AG04450 (cell line): ENCODE measurements at places on chromosomes 4 and X.

DNA sequence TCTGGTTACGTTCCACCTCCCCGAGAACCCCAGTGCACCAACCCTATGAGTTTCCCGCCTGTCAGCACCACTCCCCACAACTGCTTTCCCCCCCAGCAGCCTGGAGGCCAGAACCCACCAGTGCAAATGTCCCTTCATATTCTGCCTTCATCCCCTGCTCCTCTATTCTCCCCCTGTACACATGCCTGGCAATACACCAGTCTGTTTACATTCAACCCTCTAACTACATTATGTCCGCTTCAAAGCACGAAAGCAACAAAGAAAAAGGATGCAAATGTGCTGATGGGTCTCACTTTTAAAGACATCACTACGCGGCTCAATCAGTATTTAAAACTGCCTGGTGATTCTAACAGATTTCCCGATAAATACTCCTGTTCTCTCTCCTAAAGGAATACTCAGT lies 126.7 kb upstream of the SORBS2 start:
- no peak for DNase-seq

DNA sequence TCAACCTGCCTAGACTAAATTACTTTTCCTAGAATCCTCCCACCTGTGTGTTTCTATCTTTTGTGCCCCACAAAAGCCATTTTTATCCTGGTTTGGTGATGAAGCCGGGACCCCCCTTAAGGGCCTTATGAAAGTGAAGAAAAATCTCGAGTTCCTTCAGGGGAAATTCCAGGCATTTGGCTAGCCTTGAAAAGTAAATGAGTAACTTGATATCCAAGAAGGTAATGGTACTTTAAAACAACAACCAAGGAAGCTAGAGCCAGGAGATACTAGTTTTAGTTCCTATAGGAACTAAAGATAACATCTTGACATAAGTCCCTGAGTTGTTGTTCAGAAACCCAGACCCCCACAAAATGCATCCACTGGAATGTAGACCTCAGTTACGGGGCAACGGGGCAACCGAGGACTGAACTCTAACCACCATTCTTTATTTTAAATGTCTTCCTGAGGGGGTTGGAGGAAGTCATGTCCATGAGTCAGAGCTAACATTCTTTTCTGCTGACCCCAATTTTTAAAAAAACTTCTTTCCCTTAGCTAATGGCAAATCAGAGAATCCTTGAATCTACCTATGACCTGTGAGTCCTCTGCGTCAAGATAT lies 73.9 kb downstream of the VCX3A start:
- DNase-seq = no peak

- no peak for DNase-seq
Measured at GRCh38 chrX:23851544-23851943, 56.2 kb downstream of the APOO start.

DNA sequence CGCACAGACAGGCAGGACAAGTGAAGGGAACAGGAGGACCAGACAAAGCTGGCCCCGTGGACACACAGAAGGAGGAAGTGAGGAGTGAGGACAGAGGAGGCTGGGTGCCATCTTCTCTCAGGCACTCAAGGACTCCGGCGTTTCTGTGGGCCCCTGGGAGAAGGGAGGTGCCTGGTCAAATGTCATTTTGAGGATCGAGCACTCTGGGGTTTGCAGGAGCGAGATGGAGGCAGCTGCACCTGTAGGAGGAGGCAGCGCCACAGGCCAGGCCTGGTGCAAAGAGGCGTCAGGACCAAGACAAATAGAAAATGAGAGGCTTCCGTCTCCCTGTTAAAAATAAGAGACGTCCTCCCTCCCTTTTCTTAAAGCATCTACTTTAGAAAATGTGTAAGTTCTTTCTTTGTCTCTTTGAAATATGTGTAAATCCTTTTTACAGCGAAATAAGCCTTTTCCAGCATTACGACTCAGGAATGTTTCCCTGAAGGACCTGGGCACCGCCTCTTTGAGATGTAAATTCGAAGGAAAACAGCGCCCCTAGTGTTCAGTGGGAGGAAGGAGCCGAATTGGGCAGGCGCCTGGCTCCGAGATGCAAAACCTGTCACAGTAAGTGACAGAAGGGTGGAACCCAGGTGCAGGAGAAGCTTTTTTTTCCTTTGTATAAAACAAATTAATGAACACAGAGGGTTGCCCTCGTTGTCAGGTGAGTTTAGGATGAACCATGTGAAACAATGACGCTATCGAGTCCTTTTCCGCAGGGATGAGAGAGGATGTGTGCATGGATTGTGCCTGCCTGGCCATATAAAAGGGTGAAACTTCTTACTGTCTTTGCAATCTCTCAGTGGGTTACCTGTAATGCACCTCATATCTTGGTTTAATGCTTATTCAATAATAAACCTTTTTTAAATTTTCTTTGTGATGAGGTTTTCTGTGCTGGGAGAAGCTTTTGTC lies 1.4 kb upstream of the C4orf50 start:
- peak; percentile 2 for DNase-seq

- DNase-seq = no peak
Measured at GRCh38 chrX:105211066-105211575, 9.4 kb downstream of the TEX13A start.

- no peak for DNase-seq
Measured at GRCh38 chr4:189600718-189601435, 339.8 kb upstream of the FRG1 start.

DNA sequence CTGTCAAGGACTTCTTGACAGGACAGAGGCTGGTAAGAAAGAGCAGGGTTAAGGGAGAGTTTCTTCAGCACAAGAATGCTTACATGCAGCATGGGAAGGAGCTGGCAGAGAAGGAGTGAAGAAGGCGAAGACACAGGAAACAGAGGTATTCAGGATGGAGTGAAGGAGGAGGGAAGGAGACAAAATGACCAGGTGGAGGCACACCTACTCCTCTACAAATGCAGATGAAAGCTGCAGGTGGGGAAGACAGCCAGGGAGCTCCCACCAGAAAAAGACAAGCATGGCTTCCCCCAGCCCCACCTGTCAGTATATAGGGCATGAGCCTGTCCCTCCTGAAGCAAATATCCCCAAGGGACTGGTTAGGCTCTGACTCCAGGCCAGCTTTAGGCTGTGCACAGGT lies 29.6 kb upstream of the NKRF start:
- no peak for DNase-seq

- DNase-seq = no peak
Measured at GRCh38 chrX:44305921-44306320, 37.6 kb downstream of the EFHC2 start.

- no peak for DNase-seq
Measured at GRCh38 chr4:184362396-184362795, 112.0 kb downstream of the IRF2 start.

DNA sequence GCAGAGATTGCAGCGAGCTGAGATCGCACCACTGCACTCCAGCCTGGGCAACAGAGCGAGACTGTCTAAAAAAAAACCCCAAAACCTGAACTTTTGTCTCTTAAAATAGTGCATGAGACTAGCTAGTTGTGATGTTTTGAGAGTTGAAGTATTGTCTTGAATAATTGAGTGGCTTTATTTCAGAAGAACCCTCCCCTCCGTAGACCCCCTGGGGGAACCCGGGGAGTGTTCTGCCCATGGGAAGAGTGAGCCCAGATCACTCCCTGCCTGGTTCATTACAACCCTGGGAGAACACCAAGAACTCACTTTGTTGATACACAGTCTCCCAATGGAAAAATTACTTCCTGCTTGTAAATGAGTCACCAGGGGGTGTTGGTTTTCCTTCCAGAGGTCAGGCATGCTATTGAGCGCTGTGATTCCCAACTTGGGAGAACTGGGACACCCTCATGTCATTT lies 65.3 kb upstream of the SHISA3 start:
- DNase-seq = no peak

DNA sequence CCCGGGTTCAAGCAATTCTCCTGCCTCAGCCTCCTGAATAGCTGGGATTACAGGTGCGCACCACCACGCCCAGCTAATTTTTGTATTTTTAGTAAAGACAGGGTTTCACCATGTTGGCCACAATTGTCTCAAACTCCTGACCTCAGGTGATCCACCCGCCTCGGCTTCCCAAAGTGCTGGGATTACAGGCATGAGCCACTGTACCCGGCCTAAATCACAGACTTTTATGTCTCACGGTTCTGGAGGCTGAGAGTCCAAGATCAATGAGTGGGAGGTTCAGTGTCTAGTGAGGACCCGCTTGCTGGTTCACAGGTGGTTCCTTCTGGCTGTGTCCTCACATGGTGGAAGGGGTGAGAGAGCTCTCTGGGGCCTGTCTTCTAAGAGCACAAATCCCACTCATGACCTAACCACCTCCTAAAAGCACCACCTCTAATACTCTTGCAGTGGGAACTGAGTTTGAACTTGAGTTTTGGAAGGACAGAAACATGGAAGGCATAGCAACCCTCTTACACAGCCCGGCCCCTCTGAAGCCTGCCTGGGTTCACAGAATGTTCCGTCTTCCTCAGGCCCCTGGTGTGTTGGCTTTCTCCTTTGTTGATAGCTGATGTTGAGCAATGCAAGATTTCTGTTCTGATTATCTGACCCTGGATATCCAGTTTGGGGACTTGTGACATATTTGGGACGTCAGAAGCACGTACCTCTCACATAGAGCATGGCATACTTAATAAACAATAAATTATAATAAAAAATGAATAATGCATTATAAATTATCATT lies 1.9 kb upstream of the AKAP17A start:
- no peak for DNase-seq

DNA sequence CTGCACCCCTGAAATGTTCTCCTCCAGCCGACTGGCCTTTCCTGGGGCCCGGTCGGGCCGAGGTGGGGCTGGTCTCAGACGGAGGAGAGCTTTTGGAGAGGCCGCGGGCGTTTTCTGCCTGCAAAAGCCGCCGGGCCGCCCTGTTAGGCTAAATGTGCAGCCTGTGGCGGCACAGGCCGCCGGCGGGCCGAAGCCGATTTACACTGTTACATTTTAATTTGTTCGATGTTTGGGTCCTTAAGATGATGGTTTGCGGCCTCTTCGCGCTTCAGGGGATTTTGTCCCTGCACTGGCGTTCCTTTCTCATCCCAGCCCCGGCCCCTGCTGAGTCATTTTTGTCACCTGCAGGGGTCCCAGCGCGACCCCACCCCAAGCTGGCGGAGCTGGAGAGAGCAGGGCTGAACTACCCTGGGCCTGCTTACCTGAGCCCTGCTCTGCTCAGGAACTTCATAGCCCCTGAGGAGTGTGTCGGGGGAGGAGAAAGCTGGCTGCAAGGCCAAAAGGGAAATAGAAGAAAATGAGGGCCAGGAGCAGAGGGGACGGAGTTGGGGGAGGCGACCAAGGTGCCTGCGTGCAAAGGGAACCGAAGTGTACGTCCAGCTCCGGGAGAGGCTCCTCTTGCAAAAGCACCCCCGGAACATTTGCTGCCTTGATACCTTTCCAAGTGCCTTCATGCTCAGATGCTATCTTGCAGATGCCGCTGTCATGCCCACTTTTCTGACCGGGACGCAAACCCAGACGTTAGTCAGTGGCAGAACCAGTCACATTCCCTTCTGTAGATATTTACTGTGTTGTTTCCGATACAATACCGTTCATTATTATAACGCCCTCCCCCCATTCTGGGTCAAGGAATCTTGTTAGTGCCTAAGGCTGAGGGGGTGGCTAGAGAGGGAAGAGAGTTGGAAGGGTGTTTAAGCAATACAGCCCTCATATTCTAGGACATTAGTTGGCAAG lies 977 bp upstream of the RBBP7 start:
- no peak for DNase-seq

DNA sequence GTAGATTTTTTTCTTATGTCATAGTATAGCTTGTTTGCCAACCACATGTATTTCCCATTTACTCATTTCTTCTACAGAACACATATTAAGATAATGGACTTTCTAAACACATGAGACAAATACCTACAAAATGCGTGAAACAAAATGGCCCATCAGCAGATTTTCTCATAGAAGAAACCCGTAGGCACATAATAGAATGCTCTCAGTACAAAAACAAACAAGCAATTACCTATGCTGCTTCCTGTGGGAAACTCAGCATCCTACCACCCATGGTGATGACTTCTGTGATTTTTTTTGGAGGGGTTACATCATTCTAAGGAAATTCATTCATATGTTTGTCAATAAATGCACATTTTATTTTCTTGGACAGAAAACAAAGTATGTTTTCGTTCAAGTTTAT lies 343.6 kb downstream of the SPRY1 start:
- DNase-seq = no peak

GRCh38 chrX:102934624-102935023 lies 2.4 kb upstream of the RAB40AL start:
- DNase-seq = no peak

DNA sequence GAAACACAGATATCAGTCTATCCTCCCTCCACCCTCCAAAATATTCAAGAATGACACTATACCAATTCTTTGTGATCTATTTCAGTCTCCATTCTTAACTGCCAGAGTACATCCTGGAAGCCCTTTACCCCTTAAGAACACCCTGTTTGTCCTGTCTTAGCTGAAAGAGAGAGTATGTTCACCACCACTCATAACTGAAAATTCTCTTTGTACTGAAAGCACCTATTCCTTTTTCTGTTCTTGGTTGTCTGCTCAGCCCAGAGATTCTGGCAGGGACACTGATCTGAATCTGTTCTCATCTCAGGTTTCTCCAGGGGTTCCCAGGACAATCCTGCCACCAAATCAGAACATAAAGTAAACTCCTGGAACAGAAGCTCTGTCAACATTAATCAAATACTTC lies 25.4 kb upstream of the EREG start:
- DNase-seq = no peak

DNA sequence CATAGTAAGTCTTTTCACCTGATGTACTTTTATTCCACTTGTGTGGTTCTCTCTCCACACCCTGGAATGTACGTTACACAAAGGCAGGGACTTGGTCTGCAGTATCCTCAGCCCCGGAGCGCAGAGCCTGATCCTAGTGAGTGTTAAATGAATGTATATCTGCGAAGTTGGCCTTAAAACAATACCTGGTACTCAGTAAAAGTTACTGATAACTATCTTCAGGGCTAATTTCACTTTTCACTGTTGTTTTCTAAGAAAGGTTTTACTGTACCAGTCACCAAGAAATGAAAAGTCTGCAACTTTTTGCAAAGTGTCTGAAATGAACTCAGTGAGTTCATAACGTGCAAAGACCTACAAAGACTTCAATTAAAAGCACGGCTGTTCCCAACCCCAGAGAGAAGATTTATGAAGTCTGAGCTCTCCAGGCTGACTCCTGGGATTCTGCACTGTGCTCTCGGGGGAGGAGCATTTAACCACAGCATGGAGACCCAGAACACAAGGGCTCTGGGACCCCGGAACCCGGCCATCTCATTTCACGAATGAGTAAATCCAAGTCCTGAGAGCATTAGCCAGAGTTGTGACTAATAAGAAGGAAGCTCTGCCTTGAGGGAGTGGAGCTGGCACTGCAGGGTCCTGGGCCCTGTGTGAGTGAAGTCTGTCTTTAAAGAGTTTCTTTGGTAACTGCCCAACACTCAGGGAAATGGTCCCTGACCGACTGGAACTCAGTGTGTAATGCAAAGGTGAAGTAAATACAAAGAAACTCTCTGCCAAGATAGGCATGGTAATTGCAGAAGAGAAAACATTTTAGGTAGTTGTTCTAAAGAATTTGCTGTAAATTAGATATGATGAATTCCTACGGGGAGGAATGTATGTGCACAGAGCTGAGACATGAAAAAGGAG lies 165.8 kb downstream of the NSUN7 start:
- no peak for DNase-seq

GRCh38 chr4:94410678-94411206 lies 41.0 kb upstream of the PDLIM5 start:
- DNase-seq = no peak
